ENCODE measurements at places on chromosomes 11 and 22.

DNA sequence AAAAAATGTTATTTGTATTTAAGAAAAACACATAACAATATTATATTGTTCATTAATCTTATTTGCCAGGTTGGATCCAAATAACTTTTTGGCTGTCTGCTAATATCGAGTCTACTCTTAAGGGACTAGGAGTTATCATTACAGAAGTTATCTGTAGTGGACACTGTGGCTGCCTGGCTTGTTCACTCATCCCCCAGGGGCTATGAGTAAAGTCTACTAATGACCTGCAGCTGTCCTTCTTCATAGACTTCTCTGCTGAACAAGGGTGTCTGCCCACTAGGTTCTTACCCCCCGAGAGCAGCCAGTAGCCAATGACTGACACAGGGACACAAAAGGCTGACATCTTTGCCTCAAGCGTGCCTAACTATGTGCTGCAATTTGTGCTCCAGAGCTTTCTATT, 69.7 kb downstream of the APIP start:
- DNase-seq: no peak

GRCh38 chr11:21625982-21626381, 566.9 kb upstream of the ANO5 start:
- no peak for DNase-seq

DNA sequence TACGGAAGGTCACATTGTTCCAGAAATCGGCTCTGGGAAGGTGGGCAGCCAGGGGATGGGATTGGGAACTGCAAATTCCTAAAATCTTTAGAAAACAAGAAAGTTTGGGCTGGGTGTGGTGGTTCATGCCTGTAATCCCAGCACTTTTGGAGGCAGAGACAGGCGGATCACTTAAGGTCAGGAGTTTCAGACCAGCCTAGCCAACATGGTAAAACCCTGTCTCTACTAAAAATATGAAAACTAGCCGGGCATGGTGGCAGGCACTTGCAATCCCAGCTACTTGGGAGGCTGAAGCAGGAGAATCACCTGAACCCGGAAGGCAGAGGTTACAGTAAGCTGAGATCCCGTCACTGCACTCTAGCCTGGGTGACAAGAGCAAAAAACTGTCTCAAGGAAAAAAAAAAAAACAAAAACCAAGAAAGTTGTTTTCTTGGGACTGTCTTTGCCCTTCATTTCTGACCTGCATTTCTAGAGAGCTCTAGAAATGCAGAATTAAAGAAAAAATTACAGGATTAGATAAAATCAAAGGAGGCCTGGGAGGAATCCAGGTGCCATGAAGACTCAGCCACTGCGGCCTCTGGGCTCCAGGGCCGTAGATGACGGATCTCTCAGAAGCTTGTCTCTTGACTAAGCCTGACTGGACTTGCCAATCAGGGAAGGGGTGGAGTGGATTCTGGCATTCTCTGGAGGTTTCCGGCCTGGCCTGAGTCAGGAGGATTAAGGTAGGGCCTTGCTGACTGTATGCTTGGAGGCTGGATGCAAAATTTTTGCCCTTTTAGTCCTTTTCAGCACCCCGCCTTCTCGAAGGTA, 5.3 kb upstream of the MALAT1 start:
- DNase-seq: no peak

DNA sequence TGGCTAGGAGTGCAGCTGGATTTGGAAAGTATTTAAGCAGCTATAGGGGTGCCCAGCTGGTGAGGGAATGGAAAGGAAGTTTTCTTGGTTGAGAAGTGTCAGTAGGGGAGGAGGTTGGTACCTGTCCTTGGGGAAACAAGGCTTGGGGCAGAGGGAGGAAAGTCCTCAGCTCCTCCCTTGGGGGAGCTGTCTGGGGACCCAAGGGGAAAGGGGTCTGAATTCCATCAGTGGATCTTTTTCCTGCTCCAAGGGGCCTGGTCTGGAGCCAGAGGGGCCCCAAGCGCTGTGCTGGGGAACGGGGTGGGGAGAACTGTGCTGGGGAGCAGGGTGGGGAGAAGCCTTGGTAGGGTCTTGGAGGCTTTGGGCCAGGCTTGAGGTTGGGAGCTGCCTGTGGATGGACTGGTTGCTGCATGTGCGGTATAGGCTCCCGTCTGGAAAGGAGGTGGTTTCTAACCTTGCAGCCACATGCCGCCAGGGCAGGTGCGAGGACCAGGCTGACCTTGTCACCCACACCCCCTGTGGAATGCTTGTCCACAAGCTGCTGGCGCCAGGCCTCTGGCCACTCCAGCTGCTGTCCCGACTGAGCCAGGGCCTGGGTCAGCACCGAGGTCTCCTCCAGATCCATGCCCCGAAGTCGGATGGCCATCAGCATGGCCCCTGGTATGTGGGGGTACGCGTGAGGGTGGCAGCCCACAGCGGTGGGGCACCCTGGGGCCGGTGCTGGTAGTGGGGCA, 963 bp downstream of the TYMP start:
- DNase-seq: peak; percentile 13

GRCh38 chr22:23564276-23564675, 15.8 kb downstream of the IGLL1 start:
- no peak for DNase-seq

GRCh38 chr11:30342736-30343166, 19.8 kb downstream of the ARL14EP start:
- DNase-seq: no peak

GRCh38 chr11:57302489-57302888, 22.3 kb downstream of the TNKS1BP1 start:
- no peak for DNase-seq

- no peak for DNase-seq
Measured at GRCh38 chr22:28810821-28811491, 10.6 kb upstream of the XBP1 start.

GRCh38 chr11:44750551-44751465, 24.0 kb downstream of the TSPAN18 start:
- DNase-seq: no peak

GRCh38 chr22:30922151-30922611, 46.4 kb downstream of the MORC2 start:
- peak; percentile 84 for DNase-seq

- DNase-seq: no peak
Measured at GRCh38 chr11:93480256-93480655, 62.9 kb downstream of the SMCO4 start.

GRCh38 chr22:24592851-24593558, at the start of gene LRRC75B:
LRRC75B (minus strand) TSS chr22:24593073; CDS start chr22:24593039, 34 bp downstream.
- peak; percentile 20 for DNase-seq

- no peak for DNase-seq
Measured at GRCh38 chr22:20089977-20090729, 10.1 kb downstream of the DGCR8 start.

GRCh38 chr11:15941206-15941770, 415.1 kb downstream of the SOX6 start:
- peak; percentile 12 for DNase-seq

GRCh38 chr11:76277298-76278175, 71.2 kb upstream of the WNT11 start:
- DNase-seq: no peak

DNA sequence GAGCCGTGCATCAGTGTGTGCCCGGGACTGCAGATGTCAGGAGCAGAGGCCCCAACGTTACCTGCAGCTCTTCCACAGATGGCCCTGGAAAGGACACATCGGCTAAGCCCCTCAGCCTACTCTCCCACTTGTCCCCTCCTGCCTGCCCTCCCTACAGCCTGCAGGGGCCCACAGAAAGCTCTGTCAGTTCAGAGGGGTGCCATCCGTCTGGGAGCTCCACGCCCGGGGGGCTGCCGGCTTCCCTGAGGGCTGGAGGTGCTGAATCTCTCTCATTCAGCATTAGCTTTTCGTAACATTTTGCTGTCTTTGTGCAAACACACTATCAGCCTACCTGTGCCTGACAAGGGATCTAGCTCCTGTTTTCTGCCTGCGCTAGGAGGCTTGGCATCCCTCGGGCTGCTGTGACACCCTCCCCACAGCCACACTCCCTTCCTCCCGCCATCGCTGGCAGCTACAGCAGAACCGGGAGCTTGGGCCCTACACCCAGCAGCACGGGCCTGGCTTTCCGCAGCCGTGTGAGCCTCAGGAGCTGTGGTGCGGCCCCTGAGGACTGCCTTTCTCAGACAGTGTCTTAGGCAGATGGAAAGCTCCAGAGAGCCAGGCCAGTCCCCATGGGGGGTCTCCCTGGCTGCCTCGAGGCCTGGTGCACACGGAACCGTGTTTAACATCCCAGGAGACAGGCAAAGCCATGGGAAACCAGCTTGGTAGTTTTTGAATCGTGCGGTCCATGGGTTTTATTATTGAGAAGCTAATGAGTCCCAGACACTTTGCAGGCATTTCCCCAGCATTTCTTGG, 198.3 kb upstream of the B3GAT1 start:
- DNase-seq: no peak

- DNase-seq: peak; percentile 65
Measured at GRCh38 chr11:67416416-67417335, 1.2 kb downstream of the CARNS1 start.
